Immature natural killer cell (primary cell): ENCODE measurements at places on chromosomes 3 and 15.

DNA sequence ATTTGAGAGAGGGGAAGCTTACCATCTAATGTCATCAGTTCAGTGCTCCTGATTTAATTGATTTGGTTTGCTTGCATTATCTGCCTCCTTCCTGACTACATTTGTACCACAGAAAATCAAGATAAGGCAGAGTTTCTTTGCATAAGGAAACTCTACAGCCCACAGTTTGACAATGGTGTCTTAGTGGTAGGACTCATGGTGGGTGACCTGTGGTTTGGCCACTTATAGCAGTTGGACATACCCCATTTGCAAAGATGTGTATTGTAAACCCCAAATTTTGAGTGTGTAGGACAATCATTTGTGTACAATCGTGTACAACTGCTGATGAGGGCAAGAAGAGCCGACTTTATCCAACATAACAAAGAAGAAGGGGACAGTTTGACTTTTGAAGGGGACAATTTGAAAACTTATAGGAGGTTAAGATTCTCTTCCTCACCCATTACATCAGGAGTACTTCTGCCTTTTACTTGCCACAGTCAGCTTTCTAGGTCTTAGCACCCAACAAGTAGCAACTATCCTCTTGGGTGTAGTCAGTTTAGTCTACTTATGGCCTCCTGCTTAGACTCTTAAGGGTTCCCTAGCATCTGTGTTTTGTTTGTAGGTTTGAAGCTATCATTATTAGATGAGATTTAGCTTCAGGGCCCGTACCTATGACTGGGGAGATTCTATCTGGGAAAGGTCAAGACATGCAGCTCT lies 6.2 kb downstream of the TGFBR2 start:
- DNase-seq: no peak

DNA sequence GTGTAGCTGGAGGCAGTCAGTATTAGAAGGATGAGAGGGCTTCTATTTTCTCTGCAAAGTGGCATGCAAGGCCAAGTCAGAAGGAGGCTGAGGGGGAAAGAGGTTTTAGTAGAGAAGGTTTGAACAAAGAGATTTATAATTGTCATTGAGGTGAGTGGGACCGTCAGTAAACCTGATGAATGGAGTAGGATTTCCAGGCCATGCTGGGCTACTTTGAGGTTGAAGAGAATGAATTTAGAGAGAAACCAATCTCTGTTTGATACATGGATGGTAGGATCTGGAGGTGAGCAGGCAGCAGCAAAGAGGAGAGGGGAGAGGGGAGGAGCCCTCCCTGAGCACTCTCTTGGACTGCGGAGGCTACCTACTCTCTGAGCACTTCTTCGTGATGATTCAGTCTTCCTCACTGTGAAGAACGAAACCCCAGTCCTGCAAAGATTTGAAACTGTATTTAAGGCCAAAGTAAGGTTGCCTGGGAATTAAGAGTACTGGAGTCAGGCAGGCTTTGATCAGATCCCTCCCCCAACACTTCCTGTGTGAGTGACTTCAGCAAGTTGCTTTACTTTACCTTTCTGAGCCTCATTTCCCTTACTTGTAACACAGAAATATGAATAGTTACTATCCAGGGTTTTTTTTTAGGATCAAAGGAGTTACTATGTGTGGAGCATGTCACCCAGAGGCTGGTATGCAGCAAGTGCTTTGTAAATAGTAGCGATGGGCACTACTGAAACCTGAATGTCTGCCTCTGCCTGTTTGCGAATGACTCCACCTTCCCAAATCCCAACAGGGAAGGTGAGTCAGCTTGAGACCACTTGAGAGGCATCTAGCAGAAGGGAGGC lies 75.8 kb downstream of the RPL39L start:
- DNase-seq: no peak

DNA sequence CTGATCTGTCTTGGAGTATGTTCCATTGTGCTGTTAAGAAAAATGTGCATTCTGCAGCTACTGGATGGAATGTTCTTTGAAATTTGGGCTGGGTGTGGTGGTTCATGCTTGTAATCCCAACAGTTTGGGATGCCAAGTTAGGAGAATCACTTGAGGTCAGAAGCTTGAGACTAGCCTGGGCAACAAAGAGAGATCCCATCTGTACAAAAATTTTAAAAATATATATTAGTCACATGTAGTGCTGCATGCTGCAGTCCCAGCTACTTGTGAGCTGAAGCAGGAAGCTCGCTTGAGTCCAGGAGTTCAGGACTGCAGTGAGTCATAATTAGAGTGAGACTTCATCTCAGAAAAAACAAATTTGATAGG lies 62.8 kb upstream of the PLSCR4 start:
- DNase-seq: no peak

GRCh38 chr3:195540027-195540426 lies 3.1 kb downstream of the PPP1R2 start:
- no peak for DNase-seq

DNA sequence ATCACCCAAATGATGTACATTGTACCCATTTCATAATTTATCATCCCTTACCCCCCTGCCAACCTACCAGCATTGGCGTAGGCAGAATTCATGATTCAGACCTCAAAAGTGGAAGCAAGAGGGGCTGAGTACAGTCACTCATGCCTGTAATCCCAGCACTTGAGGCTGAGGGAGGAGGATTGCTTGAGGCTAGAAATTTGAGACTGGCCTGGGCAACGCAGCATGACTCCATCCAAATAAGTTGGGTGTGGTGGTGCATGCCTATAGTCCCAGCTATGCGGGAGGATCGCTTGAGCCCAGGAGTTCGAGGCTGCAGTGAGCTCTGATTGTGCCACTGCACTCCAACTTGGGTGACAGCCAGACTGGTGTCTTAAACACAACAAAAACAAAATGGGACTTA lies 10.4 kb downstream of the TTC14 start:
- no peak for DNase-seq

DNA sequence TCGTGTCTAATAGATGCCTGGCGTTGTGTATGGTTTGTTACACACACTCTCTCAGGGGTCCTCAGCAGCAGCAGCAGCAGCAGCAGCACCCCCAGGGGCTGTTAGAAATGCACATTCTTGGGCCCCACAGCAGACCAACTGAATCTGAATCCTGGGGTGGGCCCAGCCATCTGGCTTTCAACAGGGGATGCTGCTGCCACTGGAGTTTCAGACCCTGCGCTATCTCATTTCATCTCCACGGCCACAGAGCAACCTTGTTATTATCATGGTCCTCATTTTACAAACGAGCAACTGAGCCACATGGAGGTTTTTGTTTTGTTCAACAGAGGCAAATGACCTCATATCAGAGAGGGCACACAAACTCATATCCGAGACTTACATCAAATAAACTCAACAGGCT lies 47.7 kb downstream of the MGLL start:
- DNase-seq: no peak

DNA sequence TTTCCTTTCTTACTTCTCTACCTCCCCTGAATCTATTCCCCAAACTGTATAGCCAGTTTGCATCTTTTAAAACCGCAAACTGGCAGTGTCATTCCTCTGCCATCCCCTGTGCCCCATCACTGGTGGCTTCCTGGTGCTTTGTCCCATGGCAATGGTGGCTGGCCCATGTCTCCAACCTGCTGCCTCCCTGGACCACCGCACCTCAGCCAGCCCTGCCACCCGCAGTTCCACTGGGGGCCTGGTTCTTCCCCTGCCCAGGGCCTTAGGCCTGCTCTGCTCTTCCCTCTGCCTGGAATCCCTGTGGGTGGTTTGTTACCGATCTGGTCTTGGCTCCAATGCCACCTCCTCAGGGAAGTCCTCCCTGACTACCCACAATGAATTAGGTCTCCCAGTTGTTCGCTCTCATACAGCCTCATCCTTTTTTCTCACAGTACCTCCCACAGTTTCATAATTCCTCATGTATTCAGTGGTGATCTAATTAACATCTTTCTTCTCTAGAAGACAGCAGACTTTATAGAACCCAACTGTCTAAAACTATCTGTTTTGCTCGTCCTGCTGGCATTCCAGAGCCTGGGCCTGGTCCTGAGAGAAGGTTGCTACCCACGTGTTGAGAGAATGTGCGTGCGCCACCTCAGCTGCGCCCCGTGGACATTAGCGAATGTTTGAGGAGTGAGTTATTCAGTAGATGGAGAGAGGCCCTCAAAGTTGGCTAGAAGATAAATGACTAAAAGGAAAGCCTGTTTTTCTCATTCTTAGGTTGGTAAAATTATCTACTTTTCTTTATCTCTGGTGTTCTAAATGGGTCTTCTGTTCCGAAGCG lies 130.1 kb downstream of the DNAJB8 start:
- no peak for DNase-seq

- DNase-seq: no peak
Measured at GRCh38 chr15:36682101-36682500, 102.7 kb downstream of the CDIN1 start.

DNA sequence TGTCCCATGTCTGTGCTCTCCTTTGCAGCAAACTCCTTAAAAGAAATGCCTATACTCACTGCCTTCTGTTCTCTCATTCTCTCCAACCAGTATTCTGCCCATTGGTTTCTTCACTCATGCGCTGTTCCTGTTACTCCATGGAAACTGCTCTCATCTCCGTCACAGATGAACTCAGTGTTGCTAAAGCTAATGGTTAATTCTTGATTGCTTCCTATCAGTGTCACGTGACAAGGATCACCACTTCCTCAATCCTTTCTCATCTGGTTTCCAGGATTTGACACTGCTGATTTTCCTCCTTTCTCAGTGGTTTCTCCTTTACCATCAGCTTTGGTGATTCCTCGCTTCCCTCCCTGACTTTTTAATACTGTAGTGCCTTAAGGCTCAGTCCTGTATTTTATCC lies 2.6 kb downstream of the DPH3 start:
- no peak for DNase-seq

DNA sequence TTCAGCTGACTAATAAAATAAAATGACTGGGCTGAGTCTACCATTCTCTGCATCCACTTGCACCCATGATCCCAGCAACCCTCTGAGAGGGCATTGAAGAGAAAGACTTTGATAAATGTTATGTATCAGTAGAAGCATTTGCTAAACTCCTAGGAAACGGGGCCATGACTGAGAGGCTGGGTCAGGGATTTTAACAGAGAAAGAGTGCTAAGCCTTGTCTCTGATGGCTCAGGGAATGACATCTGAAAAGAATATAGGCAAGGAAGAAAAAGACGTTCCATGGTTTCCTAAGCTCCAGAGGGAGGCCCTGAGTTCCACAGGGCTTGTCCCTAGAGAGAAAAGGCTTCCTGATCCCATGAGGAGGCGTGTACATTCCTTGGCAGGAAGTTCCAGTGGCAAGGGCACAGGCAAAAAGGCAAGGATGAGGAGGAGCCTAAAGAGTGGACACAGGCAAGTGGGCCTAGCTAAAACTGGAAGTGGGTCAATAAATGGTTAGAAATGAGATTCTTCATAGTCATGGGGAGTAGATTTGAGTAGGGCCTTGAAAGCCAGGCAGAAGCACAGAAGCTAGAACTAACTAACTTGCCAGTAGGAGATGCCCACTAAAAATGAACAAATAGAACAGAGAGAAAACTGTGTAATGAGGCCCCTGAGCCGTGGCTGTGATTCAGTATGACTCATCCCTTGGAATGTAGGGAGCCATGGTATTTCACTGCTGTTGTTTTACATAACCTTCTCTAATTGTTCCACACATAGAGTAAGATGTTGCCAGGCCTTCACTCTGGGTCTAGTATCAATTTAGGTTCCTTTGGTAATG lies 44.9 kb upstream of the MANF start:
- no peak for DNase-seq

GRCh38 chr3:137219801-137220445 lies 262.1 kb downstream of the IL20RB start:
- DNase-seq: no peak

DNA sequence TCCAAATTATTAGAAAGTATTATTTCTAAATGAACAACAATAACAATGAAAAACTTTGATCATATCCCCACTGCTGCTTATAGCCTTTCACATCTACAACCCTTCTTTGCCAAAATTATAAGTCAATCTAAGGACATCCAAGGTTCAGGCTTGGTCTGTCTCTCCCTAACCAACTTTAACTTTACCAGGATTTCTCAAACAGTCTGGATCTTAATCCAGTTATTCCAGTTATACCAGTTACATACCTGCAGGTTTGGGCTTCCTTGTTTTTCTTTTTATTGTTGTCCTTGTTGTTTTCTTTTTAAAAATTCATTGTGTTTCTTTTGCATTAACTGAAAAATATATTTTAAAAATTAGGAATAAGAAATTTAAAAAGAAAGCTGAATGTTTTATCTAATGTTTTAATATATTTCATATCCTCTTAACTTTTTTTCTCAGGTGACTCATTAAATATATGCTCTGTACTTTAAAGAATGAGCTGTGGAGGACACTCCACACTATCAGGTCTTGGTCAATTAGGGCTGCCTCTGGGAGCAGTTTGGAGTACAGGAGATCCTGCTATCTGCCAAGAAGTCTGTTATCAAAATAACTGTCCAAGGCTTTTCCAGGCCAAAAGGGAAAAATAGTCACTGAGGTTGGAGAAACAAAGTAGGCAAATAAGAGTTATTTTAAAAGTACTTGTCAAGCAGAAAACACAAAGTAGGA lies 421.4 kb downstream of the EPHA6 start:
- no peak for DNase-seq

DNA sequence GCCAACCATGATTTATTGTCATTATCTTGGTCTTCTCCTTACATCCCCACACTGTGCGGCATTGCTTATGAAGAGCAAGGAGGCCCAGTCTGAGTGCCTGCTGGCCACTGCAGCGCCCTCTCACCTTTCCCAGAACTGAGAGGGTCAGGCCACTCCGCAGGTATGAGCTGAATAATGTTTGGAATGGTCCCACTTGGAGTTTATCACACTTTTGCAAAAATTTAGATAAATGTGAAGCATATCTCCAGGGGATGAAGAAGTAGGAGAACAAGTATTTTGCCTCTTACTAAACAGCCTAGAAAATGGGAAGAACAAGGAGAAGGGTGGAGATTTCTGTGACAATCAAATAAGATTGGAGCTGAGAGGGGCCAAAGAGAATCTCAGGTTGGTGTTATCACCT lies 74.4 kb upstream of the GSK3B start:
- no peak for DNase-seq

DNA sequence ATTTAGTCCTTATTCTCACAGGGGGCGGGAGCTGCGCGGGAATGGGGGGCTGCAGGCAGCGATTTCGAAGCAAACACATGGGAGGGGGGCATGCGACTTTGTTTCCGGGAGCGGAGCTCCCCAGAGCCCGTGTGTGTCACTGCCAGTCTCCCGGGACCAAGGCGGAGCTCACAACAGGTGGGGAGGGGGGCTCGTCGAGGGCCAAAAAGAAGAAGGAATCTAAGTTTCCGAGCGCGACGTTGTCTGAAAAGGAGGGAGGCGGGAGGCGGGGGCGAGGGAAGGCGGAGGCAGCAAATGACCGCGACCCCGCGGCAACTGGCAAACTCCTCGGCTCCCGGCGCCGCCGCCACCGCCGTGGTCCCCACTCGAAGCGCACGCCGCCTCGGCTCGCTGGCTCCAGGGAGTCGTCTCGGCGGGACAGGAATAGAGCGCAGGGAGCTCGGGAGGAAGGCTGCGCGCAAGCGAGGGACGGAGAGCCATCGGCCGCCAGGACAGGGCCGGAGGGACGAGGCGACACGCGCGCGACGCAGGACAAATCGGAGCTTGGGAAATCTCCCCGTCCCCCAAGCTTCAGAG lies 1.4 kb downstream of the FOXP1 start:
- DNase-seq: peak; percentile 22

GRCh38 chr15:43204016-43204901 lies 16.6 kb downstream of the EPB42 start:
- DNase-seq: no peak

- no peak for DNase-seq
Measured at GRCh38 chr3:179266701-179267211, 15.8 kb upstream of the KCNMB3 start.
